ENCODE measurements at places on chromosomes 6 and 20.

- no peak for DNase-seq
These were observed 397 bp downstream of the WDR27 start for GRCh38 chr6:169701311-169701953.

- no peak for DNase-seq
These were observed 97.5 kb downstream of the ZMYND8 start for GRCh38 chr20:47258745-47259695.

- DNase-seq: no peak
These were observed 125.1 kb downstream of the SNX5 start for GRCh38 chr20:17843246-17844132.

DNA sequence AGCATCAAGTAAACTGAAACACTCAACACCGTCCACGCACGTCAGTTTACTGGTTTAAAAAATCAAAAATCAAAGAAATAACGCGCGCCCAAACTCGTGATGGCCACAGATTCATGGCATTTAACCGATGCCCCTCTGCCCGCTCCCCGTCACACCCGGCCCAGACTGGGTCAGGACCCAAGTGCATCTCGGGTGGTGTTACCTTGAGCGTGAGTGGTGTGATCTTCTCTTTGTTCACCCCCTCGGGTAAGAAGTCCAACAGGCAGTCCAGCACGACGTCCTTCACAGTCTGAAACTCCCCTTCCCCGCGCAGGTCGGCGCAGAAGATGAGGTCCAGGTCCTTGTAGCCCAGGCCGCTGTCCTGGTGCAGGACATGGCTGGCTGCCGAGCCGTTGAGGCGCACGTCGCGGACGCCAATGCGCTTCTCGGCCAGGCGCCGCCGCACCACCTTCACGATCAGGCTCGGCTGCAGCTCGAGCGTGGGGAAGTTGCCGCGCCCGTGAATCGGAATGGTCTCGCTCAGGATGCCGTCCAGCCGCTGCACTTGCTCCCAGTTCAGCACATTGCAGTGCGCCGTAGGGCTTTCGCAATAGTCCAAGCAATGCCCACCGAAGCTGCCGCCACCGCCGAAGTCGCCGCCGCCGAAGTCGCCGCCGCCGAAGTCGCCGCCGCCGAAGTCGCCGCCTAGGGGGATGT is 945 bp downstream of the TENT5A start:
- DNase-seq: peak; percentile 52

DNA sequence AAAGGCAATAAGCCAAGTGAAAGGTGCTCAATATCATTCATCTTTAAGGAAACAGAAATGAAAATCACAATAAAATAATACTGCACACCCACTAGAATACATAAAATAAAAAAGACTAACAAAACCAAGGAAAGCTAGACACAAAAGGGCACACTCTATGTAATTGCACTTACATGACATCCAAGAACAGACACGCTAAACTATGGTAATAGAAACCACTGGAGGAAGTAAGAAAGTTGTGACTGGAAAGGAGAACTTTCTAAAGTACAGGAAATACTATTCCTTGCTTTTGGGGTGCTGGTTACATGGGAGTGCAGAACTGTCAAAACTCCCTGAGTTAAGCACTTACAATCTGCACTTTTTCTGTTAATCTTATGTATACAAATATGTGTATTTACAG is 253.7 kb upstream of the RUNX2 start:
- DNase-seq: no peak

GRCh38 chr6:15332446-15332845 is 86.6 kb downstream of the JARID2 start:
- DNase-seq: no peak

DNA sequence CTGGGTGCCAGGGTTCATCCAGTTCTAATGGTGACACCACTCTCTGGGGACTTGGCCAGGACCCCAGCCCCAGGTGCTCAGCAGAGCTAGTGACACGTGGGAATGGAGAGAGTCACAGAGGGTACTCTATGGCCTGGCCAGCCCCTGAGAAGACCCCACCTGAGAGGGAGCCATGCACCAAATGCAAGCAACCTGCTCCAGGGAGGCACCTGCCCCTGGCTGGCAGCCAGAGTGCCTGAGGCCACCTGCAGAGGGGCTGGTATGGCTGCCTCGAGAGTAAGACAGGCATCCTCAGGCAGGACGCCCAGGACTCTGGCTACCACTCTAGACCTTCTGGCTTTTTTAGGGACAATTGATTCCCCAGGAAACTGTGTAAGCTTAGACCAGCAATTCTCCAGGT is 38.6 kb upstream of the CST7 start:
- no peak for DNase-seq

GRCh38 chr6:23448281-23448680 is 677.7 kb upstream of the NRSN1 start:
- DNase-seq: no peak

- DNase-seq: no peak
These were observed 114.2 kb downstream of the QRSL1 start for GRCh38 chr6:106743612-106744011.

DNA sequence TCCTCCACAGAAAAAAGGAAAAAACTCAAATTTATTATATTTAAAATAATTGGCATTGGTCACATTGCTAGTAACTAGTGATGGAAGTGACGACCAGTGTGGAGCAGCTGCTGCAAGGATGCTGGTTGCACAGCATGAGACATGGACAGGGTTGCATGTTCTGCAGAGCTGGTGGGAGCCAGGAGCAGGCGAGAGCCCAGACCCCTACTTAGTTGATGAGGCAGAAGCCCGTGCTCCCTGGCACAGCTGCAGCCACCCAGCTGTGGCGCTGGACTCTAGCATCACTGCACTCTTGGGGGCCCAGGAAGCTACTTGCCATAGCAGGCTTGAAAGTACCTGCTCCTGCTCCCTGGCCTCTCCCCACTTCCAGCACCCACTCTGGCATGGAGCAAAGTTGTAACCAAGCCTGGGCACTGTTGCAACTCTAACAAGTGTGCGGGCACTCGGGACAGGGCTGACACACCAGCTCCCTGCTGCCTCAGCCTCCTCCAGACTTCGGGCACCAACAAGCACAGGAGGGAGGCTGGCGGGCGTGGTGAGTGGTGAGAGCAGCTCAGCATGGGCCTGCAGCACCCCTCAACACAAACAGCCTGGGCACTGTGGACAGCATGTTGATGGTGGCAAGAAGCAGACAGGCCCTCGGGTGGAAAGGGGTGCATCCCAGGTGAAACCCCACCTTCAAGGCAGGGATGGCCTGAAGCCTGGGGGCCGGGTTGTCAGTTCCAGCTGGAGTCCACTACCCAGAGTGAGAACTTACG is 69.6 kb downstream of the EYS start:
- no peak for DNase-seq

GRCh38 chr6:1242446-1242845 is 69.5 kb upstream of the FOXQ1 start:
- no peak for DNase-seq

DNA sequence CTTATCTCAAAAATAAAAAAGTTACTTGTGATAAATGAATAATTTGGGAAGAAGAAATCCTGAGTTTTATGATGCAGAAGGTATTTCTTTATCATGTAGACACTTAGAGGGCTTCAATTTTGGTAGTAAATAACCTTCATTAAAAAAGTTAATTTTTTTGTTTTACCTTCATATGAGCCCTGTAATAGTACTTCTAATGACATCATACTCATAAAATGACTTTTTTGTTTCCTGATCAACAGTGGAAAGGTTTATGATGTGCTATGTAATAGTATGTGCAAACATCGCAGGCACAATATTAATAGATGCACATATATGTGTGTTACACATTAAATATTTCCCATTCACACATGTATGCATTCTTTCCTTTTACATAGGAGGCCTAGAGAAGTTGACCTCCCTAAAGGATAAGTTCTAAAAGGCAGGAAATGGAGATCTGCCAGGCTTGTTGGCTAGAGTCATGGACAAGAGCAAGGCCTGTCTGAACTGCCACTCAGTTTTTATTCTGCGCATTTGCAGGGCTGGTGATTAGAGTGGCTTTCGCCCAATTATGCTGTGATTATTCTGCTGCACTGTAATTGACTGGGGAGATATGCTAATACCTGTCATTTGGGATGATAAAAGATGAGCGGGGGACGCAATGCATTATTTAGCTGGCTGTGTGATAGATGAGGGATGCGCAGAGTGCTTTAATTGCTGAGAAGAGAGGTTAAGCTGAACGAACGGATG is 272.6 kb downstream of the TMEM242 start:
- DNase-seq: no peak

- DNase-seq: peak; percentile 13
These were observed 372.7 kb upstream of the RGS17 start for GRCh38 chr6:153503810-153504209.

DNA sequence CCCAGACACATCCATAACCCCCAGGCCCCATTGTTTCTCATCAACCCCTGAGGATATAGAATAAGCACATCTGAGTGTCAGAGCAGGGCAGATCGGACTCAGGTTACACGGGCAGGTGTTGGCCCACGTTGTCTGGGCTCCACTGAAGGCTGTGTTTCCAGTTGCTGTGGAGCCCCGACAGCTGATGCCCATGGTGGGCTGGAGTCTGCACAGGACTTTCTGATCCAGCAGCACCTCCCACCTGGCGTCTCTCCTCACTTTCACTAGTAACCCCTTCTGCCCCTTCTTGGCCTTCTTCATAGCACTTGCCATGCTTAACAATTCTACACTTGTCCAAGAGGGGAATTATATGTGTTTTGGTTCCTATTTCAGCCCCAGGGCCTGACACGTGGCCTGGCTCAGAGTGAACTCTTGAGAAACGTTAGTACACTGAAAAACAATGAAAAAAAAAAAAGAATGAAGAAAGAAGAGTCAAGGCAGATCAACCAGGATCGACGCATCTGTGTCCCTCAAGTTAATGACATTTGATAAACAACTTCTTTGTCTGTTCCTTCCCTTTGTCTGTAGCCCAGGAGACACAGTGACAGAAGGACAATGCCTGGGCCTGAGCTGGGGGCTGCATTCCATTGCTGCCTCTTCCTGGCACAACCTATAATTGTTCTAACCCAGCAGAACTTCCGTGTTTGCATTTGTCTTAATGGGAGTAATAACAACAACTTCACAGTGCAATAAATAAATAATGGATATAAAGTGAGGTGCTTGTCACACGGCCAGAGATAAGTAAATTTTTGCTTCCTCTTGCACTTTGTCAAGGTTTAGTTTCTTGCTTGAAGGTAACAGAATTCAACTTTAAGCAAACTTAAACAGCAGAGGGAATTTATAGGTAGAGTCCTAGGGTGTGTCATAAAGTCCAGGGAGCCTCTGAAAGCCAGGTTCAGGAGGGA is 224.2 kb upstream of the SSTR4 start:
- DNase-seq: no peak

DNA sequence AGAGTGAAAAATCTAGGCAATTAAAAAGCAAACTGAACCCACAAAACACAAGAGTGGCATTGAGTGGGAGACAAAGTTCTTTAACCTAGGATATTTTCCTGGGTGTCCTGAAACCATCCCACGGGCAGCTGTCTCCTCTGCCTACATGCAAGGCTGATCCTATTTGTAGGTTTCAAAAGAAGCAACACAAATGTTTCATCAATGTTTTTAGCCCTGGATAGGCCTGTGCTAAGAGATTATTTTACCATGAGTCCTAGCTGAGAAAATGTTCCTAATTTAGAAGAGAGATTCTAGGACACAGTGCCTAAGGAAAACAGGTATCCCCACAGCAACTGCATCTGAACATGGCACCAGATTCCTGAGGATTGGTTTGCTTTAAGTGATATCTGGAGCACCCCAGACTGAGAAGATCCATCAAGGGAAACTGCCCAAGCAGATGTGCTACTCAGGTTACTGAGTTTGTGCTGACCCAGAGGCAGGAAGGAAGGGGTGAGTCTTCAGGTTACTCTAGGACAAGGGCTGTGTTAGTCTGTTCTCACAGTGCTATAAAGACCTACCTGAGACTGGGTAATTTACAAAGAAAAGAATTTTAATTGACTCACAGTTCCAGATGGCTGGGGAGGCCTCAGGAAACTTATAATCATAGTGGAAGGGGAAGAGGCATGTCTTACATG is 111.6 kb upstream of the UST start:
- no peak for DNase-seq

DNA sequence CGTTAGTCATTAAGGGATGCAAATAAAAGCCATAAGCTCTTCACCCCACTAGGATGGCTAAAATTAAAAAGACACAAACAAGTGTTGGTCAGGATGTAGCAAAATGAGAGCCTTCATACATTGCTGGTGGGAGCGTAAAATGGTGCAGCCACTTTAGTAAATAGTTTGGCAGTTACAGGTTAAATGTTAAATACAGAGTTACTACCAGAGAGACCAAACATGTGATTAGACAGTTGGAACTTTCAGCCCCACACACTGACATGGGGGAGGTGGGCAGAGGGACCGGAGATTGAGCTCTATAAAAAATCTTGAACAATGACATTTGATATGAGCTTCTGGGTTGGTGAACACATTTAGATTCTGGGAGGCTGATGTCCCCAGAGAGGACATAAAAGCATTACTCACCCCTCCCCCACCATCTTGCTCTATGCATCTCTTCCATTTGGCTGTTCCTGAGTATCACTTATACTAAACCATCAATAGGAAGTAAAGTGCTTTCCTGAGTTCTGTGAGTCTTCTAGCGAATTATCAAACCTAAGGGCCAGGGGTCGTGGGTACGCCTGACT is 20.4 kb upstream of the ZNF318 start:
- DNase-seq: no peak

DNA sequence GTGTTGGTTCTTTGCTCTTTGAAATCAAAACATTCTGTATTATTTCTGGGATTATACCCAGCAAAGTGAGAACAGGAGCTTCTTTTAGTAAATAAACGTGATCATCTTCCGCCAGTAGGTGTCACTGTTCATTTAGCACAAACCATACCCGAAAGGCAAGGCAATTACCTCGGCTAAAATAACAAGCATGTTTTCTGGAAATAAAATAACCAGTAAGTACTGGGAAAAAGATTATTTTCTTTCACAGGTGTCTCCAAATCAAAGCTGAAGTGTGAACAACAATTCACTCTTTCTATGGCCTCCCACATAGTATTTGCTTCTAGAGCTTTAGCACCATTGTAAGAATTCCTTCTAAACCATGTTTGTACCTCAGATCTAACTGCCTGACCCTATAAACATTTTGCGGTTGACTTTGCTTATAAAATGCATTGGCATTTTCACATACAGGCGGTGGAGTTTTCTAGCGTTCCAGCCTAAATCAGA is 144.6 kb upstream of the AGPAT4 start:
- DNase-seq: peak; percentile 48

GRCh38 chr6:56416247-56416646 is 168.9 kb upstream of the COL21A1 start:
- DNase-seq: no peak

GRCh38 chr6:168450917-168451316 is 9.9 kb downstream of the SMOC2 start:
- DNase-seq: no peak
